Hindlimb muscle (tissue), 1 donor: ENCODE measurements at places on chromosomes 11 and 22. TPM values are rescaled to one million over a fixed set of nuclear protein-coding genes. Genes with fewer than 3 reads are reported as not detected.

The C11orf97 gene
- polyA plus RNA-seq: not detected

The LINC01488 gene
- 0.06 TPM for polyA plus RNA-seq

The OR51B4 gene
- polyA plus RNA-seq: not detected

The OR4A16 gene
- polyA plus RNA-seq: not detected

The MUC2 gene
- polyA plus RNA-seq: 0.05 TPM

The LMO2 gene
- polyA plus RNA-seq: 16.5 TPM
